Activated CD8-positive, alpha-beta T cell treated with anti-CD3 and anti-CD28 coated beads for 36 hours (primary cell): ENCODE measurements at places on chromosomes 3 and 15. TPM values are rescaled to one million over a fixed set of nuclear protein-coding genes. Genes with fewer than 3 reads are reported as not detected.

Gene DAZL
- total RNA-seq = not detected

GRCh38 chr15:25246641-25247406, 192.0 kb downstream of the UBE3A start:
- no peak for DNase-seq

Gene ACTRT3
- 0.54 TPM for total RNA-seq

Gene C3orf80
- 0.09 TPM for total RNA-seq

Gene TNNC1
- 5.9 TPM for total RNA-seq

GRCh38 chr15:75456710-75457109, 5.2 kb upstream of the SIN3A start:
- no peak for DNase-seq

DNA sequence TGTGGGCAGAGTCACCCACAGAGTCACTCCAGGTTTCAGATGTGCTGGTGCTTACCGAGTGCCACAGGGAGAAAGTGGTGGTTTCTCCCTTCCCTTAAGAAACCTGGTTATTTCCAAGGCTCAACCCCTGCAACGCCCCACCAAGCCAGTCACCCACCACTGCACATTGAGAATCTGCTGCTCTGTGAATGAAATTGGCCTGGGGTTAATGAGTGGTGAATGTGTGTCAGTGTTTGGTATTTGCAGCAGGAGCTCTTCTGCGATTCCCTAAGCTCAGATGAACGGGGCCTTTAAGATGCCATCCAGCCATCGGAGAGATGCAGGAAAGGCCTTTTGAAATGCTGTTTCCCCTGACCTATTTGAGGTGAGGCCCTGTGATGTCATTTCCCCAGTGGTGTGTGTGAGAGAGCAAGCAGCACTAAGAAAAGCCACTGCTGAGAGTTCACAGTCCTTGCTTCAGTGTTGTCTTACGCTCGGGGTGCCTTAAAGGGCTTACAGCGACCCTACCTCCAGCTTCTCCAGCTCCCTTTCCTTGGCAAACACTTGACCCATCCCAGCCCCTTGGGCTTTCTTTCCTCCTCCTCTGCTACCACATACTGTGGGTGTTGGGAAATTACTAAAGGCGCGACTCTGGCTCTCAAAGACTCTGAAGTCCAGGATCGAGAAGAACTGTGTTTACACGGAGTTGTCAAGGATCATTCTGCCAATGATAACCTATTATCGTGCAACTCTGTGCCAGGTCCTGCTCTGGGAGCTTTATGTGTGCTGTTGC, 68.9 kb downstream of the SMAD3 start:
- DNase-seq = peak; percentile 84

DNA sequence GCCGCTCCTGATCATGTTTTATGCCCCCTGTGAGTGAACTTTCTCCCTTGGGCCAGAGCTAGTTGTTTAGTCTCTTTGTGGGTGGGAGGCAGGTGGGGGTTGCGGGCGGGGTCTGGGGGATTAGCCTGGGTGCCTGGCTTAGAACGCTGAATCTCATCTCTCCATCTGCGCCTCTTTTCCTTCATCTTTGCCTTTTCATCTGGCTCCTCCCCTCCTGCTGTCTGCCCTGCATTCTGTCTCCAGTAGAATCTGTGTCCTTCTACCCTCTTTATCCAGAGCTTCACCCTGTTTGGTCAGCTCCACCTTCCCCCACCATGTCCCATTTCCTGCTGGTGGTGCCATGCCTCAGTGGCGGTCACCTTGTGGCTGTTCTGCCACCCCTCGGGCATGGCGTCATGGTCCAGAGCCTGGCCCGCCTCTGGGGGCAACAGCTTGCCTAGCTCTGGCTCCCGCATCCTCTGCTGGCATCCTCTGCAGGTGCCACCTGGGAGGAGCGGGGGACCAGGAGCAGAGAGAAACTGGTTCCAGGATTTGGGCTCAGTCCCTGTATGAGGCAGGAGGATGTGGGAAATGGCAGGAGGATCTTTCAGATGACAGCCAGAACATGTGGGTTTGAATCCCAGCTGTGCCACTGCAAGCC, 44.3 kb downstream of the PDIA5 start:
- DNase-seq = no peak
